Upper lobe of right lung (tissue), 1 donor: ENCODE measurements at places on chromosomes 5 and 9.

DNA sequence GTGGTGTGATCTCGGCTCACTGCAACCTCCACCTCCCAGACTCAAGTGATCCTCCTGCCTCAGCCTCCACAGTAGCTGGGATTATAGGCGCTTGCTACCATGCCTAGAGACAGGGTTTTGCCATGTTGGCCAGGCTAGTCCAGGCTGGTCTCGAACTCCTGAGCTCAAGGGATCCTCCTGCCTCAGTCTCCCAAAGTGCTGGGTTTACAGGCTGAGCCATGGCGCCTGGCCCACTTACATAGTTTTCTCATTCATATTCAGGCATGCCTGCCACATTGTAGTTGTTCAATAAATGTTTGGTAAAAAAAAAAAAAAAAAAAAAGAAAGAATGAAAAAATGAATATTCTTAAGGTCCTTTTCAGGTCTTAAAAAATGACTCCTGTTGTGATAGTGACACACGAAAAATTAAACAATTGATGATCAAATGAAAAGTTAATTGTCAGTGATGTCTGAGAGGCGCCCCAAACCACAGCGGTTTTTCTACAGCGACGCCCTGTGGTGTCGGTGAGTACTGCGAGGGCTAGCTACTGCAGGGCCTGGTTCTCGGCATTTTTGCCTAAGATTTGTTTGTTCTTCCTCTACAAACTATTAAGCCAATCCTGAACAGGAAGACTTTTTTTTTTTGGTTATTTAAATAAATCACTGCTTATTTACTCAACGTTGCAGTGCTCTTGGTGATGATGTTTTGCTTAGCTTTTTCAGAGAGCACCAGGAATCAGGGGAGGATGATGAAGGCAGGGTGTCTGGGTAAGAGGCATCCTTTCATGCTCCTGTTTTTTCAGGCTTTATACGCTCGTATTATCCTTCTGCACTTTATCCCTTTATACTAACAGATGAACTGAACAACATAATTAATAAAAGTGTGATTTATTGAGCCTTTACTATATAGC is 67.0 kb upstream of the DPYSL3 start:
- H3K4me3 ChIP-seq: no peak overlapping the region
- no peaks in the 10 kb centered on the region for H3K27me3 ChIP-seq
- DNase-seq: peak; percentile 73
- no peaks in the 10 kb centered on the region for H3K4me1 ChIP-seq
- no peak overlapping the region for H3K27ac ChIP-seq
- no peaks in the 10 kb centered on the region for H3K36me3 ChIP-seq

- no peak overlapping the region for H3K4me3 ChIP-seq
- no peaks in the 10 kb centered on the region for H3K36me3 ChIP-seq
- H3K27me3 ChIP-seq: no peaks in the 10 kb centered on the region
- no peak overlapping the region for H3K27ac ChIP-seq
These were observed 227.0 kb downstream of the PDE4D start for GRCh38 chr5:59666440-59667068.

DNA sequence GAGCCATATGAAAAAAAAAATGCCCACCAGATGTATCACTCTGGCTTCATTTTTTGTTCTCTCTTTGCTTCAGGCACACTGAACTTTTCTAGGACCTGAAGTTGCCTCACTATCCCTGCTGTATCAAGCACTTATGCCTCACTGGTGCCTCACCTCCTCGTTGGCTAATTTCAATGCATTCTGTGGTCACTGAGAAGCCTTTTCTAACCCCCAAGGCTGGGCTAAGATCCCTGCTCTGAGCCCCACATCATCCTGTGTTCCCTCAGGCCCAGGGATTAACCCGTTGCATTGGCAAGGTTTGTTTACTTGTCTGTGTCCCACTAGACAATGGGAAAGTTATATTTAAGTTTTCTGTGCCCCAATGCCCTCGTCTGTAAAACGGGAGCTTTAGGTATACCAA is 362.7 kb downstream of the OSTF1 start:
- H3K4me1 ChIP-seq: peaks cover 30% of the 10 kb centered on the region
- DNase-seq: no peak
- no peak overlapping the region for H3K27ac ChIP-seq
- H3K4me3 ChIP-seq: no peak overlapping the region

DNA sequence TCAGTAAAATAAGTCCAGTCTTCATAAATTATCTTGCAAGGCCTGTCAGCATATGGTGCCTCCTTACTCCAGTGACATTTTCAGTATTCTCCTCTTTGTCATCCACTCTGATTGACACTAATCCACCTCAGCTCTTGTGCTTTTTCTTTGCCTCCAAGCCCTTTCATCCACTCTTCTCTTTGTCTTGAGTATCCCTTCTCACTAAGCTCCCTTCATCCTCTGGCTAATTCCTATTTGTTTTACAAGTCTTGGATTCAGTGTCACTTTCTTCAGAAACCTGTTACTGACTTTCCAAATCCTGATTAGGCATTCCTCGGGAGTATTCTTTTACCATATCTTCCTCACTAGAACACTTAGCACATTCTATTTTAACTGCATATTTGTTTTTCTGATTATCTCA is 100.6 kb upstream of the VCAN start:
- no peaks in the 10 kb centered on the region for H3K36me3 ChIP-seq
- no peaks in the 10 kb centered on the region for H3K4me1 ChIP-seq
- no peak overlapping the region for H3K27ac ChIP-seq
- no peak for DNase-seq

- peaks cover 63% of the 10 kb centered on the region for H3K4me1 ChIP-seq
- peak overlapping the region; percentile 46 for H3K4me3 ChIP-seq
- peaks cover 13% of the 10 kb centered on the region for H3K36me3 ChIP-seq
- peak overlapping the region; percentile 80 for H3K27ac ChIP-seq
- no peaks in the 10 kb centered on the region for H3K27me3 ChIP-seq
These were observed 526 bp downstream of the CLIC3 start for GRCh38 chr9:136995772-136996311.

- peak overlapping the region; percentile 50 for H3K4me3 ChIP-seq
- H3K36me3 ChIP-seq: no peaks in the 10 kb centered on the region
- no peaks in the 10 kb centered on the region for H3K27me3 ChIP-seq
These were observed 1110.2 kb downstream of the TAF11L14 start for GRCh38 chr5:18744441-18744840.

- no peaks in the 10 kb centered on the region for H3K4me1 ChIP-seq
- H3K36me3 ChIP-seq: peaks cover 7% of the 10 kb centered on the region
- no peak overlapping the region for H3K27ac ChIP-seq
- H3K27me3 ChIP-seq: no peaks in the 10 kb centered on the region
- H3K4me3 ChIP-seq: no peak overlapping the region
These were observed 162.6 kb downstream of the CPLANE1 start for GRCh38 chr5:37086466-37087173.

DNA sequence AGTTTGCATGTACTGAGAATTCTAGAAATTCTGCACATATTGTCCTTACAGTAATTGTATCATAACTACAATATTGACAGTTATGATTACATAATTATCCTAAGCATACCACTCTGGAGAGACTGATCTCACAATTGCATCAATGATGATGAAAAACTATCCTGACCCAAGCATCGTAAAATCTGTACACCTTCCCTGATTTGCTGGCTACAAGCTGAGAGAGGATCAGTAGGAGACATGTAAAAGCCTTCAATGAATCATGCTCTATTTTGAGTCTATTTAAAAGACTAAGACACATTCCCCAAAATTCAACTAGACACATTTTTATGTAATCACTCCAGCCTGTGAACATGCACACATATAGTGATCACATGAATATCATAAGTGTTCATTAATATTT is 1833.8 kb downstream of the EFNA5 start:
- no peak for DNase-seq
- H3K27me3 ChIP-seq: no peaks in the 10 kb centered on the region
- H3K4me3 ChIP-seq: no peak overlapping the region
- H3K36me3 ChIP-seq: no peaks in the 10 kb centered on the region

DNA sequence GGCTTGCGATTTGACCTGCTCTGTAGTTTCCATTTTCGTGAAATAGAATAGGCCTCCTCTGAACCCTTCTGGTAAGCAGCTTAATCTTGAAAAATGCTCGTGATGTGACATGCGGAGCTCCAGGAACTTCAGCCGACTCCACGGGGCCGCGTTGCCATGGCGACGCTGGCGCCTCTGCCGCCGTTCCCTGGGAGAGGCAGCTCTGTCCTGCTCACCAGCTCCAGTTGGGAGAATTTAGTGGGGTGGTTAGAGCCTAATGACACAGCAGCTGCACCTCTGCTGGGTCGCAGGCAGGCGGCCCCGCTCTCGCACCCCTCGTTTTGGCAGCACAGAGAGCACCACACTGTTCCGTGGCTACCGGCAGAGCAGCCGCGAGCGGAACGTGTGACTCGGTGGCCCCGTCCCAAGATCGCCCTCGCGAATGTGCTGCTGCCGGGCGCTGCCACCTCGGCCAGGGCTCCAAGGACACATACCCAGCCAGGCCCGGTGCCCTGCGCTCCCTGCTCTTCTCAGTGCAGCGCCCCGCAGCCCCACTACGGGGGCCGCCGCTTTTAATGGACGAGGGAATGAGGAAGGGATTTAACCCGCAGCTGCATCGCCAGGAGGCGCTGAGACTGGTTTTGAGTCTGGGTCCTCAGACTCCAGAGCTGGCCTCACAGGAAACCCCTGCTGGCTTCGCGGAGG is 131.2 kb upstream of the LMX1B start:
- H3K27me3 ChIP-seq: no peaks in the 10 kb centered on the region
- no peak overlapping the region for H3K4me3 ChIP-seq
- no peak overlapping the region for H3K27ac ChIP-seq
- DNase-seq: no peak
- no peaks in the 10 kb centered on the region for H3K4me1 ChIP-seq
- peaks cover 3% of the 10 kb centered on the region for H3K36me3 ChIP-seq

DNA sequence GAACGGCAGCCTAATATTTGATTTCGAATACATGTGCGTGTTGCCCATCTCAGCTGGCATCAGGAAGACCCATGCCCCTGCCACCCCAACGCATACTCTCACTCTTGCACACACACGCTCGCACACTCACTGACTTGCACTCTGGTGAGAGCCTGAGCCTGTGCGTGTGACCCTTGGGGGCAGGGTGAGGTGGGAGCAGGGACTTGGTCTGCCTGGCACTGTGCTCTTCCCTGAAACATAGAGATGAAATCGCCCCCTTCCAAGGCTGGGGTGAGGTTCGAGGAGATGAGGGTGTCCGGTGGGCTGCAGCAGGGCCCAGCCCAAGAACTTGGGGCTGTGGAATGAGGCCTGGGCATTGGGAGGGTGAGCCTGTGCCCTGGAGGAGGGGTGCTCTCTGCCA is 1.2 kb downstream of the LCN9 start:
- H3K36me3 ChIP-seq: no peaks in the 10 kb centered on the region
- peaks cover 7% of the 10 kb centered on the region for H3K27me3 ChIP-seq
- DNase-seq: no peak
- no peak overlapping the region for H3K4me3 ChIP-seq
- H3K27ac ChIP-seq: no peak overlapping the region

DNA sequence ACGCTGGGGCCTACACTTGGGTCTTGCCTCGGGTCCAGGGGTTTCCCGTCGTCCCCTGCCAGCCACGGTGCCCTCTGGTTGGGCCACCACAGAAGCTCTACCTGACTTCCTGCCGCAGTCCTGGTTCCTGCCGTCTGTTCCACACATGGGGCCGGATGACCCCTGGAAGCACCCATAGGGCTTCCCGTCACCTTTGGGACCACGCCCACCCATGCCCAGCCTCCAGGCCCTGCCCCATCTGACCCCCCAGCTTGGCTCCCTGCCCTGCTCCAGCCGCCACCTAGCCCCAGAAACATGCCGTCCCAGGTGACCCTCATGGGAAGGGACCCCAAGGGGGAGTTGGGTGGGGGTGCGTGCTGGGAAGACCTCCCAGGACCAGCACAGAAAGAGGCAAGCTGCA is 13.7 kb downstream of the MRPL36 start:
- H3K27ac ChIP-seq: no peak overlapping the region
- no peaks in the 10 kb centered on the region for H3K36me3 ChIP-seq
- peaks cover 26% of the 10 kb centered on the region for H3K27me3 ChIP-seq
- no peak overlapping the region for H3K4me3 ChIP-seq

DNA sequence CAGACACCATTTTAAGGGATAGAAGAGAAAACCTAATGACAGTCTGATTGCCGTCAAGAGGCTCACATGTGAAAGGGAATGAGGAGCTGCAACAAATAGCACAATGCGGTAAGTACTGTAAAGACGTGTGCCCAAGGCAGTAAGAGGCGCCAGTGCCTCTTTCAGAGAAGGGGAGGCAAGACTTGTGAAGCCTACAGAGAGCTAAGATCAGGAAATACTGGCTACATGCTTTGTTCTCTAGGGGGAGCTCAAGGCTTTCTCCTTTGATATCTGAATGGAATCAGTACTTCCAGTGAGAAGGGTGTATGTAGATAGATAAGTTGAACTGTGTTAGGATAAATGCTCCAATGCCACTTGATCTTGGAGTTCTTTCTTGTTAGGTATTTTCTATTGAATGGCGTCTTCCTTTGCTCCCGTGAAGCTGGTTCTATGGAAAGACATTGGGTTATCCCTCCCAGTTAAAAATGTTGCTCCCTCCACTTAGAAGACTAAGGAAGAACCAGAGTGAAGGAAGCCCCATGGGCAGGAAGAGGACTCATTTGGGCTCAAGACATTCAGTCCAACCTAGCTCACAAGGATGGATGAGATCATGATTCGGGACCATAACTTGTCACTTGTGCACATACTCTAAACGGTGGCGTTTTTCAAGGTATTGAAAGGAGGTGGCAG is 23.5 kb upstream of the ALDOB start:
- H3K27ac ChIP-seq: no peak overlapping the region
- no peaks in the 10 kb centered on the region for H3K36me3 ChIP-seq
- peaks cover 4% of the 10 kb centered on the region for H3K27me3 ChIP-seq
- H3K4me1 ChIP-seq: no peaks in the 10 kb centered on the region
- DNase-seq: no peak
- H3K4me3 ChIP-seq: no peak overlapping the region

- peak overlapping the region; percentile 39 for H3K4me3 ChIP-seq
- no peaks in the 10 kb centered on the region for H3K36me3 ChIP-seq
- peak; percentile 68 for DNase-seq
- peaks cover 87% of the 10 kb centered on the region for H3K4me1 ChIP-seq
These were observed 10.9 kb downstream of the CXXC5 start for GRCh38 chr5:139658928-139659667.

- no peak overlapping the region for H3K27ac ChIP-seq
- H3K27me3 ChIP-seq: no peaks in the 10 kb centered on the region
- no peak for DNase-seq
These were observed 8.6 kb downstream of the HAVCR2 start for GRCh38 chr5:157100140-157100679.

- no peaks in the 10 kb centered on the region for H3K36me3 ChIP-seq
- H3K4me3 ChIP-seq: peak overlapping the region; percentile 52
- H3K27ac ChIP-seq: peak overlapping the region; percentile 90
- no peaks in the 10 kb centered on the region for H3K27me3 ChIP-seq
- peak; percentile 53 for DNase-seq
These were observed 141.9 kb upstream of the IER5L start for GRCh38 chr9:129319938-129320481.
